RCC 7860 (cell line): ENCODE measurements at places on chromosomes 3 and 15.

GRCh38 chr3:43994657-43995546 lies 246.8 kb upstream of the TOPAZ1 start:
- no peak for DNase-seq

DNA sequence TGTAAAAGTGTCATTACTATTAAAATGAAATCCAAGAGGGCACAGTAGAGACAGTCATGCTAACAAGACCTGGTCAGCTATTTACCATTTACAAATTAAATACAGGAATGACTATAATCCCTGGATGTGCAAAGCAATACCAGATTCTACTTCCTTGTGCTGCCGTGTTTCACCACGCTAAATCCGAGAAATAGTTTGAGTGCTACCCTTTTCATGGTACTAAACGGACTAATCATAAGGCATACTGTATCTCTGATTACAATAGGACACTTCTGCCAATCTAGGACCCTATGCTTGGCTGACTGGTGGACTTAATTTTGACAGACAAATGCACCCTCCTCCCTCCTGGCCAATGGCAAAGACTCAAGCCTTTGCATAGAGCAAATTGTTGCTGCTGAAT lies 63.0 kb upstream of the NR2F2 start:
- DNase-seq = no peak

DNA sequence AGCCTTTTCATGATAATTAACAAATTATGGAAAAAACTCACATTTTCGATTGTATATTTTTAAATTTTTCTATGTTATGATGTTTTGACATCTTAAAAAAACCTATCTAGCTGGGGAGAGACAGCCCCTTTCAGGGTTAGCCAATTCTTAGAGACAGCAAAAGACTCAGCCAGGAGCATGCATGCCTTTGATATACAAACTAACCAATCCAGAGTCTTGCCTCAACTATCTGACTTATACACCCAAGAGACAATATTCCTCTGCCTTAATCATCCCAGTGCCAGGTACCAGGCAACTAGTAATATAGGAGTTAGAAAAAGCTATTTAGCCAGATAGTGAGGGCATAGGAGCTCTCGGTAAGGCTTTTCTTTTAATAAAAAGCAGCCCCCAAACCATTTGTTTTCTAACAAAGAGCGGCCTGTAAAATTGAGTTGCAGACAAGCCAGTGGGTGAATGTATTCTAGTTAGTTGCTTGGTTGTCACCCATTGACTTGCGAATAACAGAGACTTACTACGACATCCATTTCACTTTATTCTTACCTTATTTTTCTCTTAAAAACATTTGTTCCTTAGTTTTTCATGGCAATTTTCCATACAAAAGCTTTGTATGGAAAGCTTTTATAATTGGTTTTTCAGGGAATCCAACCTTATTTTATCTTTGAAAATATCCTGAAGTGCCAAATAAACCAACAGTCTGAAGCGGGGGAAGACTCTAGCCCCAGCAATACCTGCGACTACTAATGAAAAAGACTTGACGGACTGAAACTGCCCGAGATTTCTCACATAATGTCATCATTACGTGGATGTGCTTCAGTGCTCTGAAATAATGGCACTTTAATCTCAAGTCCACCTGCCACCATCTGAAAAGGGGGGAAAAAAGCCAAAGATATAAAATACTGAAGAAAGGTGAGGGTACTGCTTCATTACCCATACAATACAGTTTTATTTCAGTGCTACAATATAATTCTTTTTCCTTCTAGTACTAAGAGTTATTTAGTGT lies 64.6 kb upstream of the ATP2C1 start:
- no peak for DNase-seq

DNA sequence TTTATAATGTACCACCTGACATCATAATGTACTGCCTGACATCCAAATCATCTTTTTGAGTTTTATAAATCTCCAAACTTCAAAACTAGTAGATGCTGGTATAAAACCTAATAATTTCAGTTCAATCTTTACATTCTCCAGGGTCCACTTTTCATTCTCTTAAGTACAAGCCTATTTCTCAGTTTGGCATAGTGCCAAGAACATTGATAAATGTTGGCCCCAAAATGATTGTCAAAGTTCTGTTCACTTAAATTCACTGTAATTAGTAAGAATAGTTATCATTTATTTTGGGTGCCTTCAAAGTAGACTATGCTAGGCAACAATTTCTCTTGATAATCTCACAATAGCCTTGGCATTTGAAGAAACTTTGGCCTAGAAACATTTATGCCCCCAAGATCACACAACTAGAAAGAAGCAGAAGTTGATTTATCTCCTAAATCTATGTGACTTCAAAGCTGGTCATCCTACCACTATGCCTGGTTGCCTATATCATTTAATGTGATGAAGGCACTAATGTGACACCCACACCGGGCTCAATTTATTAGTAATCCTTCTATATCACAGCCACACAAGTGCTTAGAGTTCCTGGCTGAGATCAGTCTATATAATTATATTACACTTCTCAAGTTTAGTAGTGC lies 101.7 kb downstream of the ZNF609 start:
- no peak for DNase-seq

- DNase-seq = no peak
Observed at GRCh38 chr3:34386309-34386708, 587.9 kb downstream of the PDCD6IP start.

GRCh38 chr3:4866866-4867265 lies 112.4 kb upstream of the BHLHE40 start:
- DNase-seq = no peak

GRCh38 chr15:46207341-46207740 lies 572.5 kb downstream of the SQOR start:
- no peak for DNase-seq

GRCh38 chr3:72657666-72658065 lies 190.6 kb downstream of the SHQ1 start:
- DNase-seq = peak; percentile 5

GRCh38 chr15:99996660-99997059 lies 263.4 kb upstream of the LYSMD4 start:
- DNase-seq = no peak

GRCh38 chr15:66294157-66294931 lies 976 bp downstream of the DIS3L start:
- DNase-seq = peak; percentile 76

DNA sequence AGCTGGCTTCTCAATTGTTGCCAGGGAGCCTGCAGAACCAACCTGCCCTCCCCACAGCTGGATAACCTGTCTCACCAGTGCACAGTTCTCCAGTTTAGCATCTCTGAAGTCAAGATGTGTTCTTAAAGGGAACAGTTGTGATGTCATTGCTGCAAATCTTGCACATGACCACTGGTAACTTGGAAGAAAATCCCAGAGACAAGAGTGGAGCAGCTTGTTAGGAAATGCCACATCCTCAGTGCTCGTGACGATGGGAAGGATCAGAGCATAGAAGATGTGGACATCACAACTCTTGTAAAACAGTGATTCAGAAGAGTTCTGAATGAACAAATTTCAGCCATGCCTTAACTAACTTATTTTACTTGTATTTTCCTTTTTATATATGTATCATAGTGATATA lies 36.1 kb upstream of the LIMD1 start:
- DNase-seq = no peak
